ENCODE measurements at places on chromosomes 16 and 17.

DNA sequence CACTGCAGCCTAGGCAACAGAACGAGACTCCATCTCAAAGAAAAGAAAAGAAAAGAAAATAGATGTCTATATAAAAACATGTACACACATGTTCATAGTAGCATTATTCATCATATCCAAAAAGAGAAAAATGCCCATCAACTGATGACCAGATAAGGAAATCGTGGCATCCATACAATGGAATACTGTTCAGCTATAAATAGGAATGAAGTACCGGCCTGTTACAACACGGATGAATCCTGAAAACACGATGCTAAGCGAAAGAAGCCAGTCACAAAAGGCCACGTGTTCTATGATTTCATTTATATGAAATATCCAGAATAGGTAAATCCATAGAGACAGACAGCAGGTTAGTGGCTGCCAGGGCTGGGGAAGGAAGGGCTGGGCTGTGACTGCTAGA is 65.8 kb downstream of the TBC1D16 start:
- DNase-seq: no peak

GRCh38 chr17:3915995-3916696 is at the start of gene P2RX1:
Gene P2RX1, minus strand, starts transcription at chr17:3916465. Its CDS starts 240 bp downstream, at chr17:3916225.
- peak; percentile 54 for DNase-seq

DNA sequence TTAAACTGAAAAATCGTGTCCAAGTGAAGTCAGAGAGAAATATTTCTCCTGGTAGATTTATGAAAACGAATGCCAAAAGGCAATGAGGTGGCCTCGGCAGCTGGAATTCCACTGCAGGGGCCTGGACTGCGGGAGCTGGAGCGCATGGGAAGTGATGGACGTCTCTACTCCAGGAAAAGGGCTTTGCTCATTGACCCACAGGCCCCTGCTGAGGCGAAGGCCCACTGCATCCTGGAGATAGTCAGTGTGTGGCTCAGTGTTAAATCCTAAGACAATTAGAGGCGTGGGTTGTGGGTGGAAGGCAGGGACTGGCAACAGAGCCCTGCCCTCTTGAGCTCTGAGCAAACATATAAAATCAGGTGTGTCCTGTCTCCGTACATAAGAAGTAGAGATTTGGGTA is 191.4 kb downstream of the SLC39A11 start:
- no peak for DNase-seq

GRCh38 chr17:36503456-36504155 is 17.1 kb downstream of the ZNHIT3 start:
- DNase-seq: no peak

DNA sequence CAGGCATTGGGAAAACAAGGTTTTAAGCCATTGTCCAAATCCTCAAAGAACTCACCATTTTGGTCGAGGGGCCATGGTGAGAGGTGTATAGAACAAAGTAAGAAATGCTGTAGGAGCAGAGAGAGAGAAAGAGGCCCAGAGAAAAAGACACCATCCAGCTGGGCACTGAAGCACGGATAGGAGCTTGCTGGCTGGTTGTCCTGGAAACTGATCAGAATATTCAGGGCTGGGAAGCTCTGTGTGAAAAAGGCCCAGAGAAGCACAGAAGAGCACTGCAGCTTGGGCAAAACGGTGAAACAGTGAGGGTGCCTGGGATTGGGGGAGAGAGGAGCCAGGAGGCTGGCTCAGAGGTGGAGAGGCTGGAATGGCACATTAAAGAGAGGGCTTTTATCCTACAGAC is 16.5 kb downstream of the HS3ST3B1 start:
- DNase-seq: no peak

- DNase-seq: no peak
These were observed 40.5 kb downstream of the ANKRD11 start for GRCh38 chr16:89449726-89450335.

DNA sequence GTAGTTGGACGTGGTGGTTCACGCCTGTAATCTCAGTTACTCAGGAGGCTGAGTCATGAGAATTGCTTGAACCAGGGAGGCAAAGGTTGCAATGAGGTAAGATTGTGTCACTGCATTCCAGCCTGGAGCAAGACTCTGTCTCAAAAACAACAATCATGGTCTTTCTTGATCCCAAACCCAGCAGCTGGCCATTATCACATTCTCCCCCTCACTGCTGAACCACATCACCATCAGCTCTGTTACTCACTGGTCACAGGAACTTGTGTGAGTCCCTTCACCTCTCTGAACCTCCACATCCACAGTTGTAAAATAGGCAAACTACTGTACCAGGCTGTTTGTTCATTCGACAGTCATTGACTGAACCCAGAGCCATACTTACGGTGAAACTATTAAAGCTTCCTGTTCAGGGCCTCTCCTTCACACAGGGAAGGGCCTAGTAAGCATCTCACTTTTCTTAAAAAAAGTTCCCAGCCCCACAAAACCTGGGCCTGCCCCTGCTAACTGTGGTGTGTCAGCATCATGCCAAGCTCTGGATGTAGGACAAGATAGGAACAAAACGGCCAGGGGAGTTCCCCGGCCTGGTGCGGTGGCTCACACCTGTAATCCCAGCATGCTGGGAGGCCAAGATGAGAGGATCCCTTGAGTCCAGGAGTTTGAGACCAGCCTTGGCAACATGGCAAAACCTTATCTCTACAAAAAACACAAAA is 104.7 kb downstream of the COPRS start:
- no peak for DNase-seq

GRCh38 chr16:88365244-88365865 is 17.4 kb upstream of the ZNF469 start:
- DNase-seq: no peak

DNA sequence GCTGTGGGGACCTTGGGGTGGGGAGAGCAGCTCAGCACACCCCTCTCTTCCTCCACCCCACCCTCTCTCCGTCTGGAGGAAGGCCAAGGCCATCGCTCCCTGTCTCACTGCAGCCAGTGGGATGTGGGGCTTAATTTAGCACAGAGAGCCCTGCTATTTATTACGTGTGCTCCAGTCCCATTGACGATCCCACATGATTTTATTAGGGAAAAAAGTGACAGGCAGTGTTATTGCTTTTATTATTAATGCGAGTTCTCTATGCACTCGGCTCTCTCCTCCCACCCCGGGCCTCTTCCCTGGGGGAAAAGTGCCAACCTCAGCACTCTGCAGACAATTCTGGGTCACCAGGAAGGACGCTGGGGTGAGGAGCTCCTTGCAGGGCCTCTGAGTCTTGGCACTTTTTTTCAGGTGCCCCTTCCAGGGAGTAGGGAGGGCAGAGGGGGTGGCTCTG is 57.3 kb downstream of the MGAT5B start:
- no peak for DNase-seq

DNA sequence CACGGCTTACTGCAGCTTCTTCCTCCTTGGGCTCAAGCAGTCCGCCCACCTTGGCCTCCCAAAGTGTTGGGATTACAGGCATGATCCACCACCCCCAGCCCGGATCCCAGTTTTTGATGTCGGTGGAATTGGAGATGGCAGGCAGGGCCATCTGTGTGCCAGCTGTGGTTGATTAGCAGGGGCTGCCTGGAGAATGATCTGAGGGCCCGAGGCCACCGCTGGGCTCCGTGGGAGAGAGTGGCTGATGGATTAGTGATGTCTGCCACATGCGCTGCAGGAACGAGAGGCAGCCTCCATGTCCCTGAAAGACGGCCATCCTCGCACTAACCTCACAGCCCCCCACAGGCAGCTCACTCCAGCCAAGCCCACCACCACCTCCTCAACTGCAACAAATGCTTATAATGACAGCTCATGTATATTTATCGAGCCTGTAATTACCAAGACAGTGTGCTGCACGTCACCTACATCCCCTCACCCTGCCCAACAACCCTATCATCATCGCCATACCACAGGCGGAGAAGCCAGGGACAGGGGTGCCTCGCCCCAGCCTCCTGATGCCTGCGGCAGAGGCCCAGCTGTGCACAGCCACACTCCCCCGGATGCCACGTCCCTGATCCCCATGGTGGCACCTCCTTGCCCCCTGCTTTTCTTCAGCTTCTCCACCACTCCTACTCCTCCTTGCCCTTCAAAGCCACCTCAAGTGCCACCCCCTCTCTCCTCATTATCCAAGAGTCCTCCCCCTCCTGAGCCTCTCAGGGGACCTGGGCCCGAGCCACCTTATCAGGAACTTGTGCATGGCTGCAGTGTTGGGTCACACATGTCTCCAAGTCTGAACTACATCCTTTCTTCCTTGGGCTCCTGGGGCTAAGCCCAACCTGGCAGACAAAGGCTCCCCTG is 33.2 kb downstream of the ACTG1 start:
- no peak for DNase-seq

GRCh38 chr16:62076886-62077285 is 40.6 kb upstream of the CDH8 start:
- DNase-seq: no peak

GRCh38 chr16:54145881-54146280 is 140.7 kb downstream of the IRX3 start:
- no peak for DNase-seq

GRCh38 chr16:81181013-81181720 is 57.3 kb upstream of the BCO1 start:
- no peak for DNase-seq

- DNase-seq: no peak
These were observed 1.5 kb downstream of the ITGAL start for GRCh38 chr16:30474074-30474452.
